Occipital lobe (tissue), 3 donors: ENCODE measurements at places on chromosomes 2 and 18. TPM values are rescaled to one million over a fixed set of nuclear protein-coding genes. Genes with fewer than 3 reads are reported as not detected.

The PDCD1 gene
- total RNA-seq: not detected

DNA sequence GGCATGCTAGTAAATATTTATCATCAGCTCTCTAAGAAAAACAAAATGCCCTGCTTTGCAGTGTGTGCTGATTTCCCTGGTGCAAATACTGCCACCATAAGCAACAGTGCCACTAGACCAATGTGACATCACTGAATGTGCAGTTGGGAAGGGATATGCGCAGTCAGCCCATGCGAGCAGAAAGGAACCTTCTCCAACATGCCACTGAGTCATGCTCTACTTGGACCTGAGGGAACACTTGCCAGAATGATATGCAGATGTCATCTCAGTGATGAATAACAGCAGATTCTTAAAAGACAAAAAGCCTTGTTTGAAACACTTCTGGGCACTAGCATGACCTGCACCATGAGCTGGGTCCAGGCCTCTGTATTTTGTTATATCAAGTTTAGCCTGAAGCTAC, 55.3 kb upstream of the REL start:
- no peak for DNase-seq

DNA sequence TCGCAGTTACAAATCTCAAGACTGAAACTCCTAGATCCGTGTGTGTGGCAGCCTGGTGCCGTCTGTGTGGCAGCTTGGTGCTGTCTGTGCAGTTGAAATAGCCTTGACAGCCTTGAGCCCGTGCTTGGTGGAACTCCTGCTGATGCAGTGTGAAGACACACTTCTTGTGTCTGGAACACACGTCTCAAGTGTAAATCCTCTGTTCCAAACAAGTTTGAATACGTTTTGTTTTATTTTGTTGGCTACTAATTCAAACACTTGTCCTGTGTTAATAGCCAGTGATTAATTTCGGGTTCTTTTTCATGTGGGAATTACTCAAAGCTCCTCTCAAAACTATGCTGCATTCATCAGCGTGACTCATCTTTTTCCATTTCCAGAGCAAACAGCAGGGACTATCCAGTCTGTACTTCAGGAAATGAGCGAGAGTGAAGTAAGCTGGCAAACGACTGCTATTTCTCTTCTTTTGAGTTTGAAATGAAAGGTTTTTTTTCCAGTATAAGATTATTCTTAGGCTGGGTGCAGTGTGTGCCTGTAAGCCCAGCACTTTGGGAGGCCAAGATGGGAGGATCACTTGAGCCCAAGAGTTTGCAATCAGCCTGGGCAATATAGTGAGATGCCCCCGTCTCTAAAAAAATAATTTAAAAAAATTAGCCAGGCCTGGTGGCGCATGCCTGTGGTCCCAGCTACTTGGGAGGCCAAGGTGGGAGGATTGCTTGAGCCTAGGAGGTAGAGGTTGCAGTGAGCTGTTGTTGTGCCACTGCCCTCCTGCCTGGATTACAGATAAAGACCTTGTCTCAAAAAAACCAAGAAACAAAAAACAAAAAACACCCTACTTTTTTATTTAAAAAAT, 152.9 kb downstream of the SPP2 start:
- DNase-seq: no peak

GRCh38 chr2:221245772-221246171, 326.3 kb downstream of the EPHA4 start:
- DNase-seq: no peak

The DARS1 gene
- total RNA-seq: 68.0 TPM

The GAD1 gene
- 58.2 TPM for total RNA-seq

GRCh38 chr18:25089470-25089869, 262.5 kb downstream of the ZNF521 start:
- no peak for DNase-seq

GRCh38 chr18:44856157-44856556, 175.5 kb downstream of the SETBP1 start:
- DNase-seq: no peak
